ENCODE measurements at places on chromosomes 6 and 20.

DNA sequence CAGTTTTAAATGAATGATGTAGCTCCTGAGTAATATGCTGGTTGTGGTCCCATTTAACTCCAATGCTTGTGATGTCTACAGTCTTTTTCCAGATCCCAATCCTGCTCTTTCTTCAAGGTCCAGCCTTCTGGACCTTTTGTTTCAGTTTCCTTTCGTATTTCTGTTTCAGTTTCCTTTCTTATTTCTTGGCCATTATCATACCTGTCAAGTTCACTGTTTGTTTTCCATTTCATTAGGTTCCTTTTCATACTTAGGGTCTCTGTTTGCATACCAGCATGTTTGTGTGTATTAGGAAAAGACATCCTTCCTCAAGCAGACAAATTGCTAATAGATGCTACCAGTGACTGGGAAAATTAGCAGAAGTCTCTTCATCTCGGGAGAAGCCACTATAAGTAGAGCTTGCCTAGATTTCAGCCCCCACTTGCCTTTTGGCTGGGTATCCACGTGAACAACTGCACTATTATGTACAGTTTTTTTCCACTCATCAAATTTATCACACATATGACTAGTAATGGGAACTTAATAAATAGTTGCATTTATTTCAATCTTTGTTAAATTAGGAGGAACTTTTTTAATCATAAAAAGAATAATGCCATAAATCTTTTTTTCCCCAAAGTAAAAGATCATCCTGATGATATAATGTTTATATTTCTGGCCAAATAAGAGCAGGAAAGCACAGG is 583.4 kb downstream of the BCKDHB start:
- DNase-seq: no peak

- DNase-seq: no peak
Observed at GRCh38 chr20:59273739-59274357, 26.6 kb upstream of the EDN3 start.

GRCh38 chr6:111970426-111970825 is 83.5 kb upstream of the CCN6 start:
- DNase-seq: no peak

DNA sequence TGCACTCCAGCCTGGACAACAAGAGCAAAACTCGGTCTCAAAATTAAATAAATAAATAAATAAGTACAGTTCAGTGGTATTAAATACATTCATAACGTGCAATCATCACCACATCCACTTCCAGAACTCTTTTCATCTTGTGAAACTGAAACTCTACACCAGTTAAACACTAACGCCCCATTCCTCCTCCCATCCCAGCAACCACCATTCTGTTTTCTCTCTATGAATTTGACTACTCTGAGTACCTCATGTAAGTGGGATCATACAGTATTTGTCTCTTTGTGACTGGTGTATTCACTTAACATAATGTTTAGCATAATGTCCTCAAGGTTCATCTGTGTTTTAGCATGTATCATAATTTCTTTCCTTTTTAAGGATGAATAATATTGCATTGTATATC is 29.1 kb upstream of the SCML4 start:
- DNase-seq: no peak

DNA sequence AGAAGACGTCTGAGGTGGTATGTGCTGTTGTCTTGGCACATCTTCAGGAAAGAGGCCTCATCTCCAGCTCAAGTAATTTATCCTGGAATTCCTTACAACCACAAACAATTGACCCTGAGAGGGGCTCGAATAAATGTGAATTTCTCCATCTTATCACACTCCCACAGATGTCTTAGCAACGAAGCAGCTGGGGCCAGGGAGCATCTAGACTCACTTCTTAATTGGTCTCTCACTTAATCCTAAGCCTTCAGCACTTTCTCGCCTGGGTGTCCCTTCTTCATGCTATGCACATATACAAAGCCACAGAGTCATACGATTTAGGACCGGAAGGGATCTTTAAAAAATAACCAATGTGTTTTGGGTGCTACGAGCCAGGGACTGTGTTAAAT is 27.1 kb downstream of the PCK1 start:
- no peak for DNase-seq

- DNase-seq: peak; percentile 77
Observed at GRCh38 chr6:153625089-153625488, 414.0 kb upstream of the OPRM1 start.

- no peak for DNase-seq
Observed at GRCh38 chr6:42123379-42124103, 18.9 kb downstream of the C6orf132 start.

DNA sequence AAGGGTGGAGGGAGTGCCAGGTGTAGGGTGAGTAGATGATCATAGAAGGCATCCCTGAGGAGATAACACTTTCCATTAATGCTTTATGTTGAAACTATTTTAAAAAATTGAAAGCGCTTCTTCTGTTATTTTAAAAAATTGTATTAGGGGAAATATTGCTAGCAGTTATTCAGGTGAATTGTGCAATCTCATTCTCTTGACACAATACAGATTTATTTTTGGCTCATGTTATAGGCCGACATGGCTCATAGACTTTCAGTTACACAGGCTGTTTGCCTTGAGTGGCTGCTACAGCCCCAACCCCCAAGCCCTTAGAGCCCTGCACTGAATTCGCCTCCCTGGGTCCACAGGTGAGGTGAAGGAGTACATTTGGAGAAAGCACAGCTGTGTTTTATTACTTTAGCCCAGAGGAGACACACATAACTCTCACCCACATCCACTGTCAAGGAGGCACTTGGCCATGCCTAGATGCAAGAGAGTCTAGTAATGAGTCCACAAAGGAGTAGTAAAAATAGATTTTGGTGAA is 228.2 kb downstream of the RFPL4B start:
- DNase-seq: no peak

- no peak for DNase-seq
Observed at GRCh38 chr20:3812259-3812681, 8.1 kb upstream of the AP5S1 start.

GRCh38 chr6:72946774-72947173 is 278.5 kb downstream of the KHDC1L start:
- DNase-seq: no peak

- DNase-seq: no peak
Observed at GRCh38 chr6:9316831-9317230, 881.5 kb upstream of the SLC35B3 start.

DNA sequence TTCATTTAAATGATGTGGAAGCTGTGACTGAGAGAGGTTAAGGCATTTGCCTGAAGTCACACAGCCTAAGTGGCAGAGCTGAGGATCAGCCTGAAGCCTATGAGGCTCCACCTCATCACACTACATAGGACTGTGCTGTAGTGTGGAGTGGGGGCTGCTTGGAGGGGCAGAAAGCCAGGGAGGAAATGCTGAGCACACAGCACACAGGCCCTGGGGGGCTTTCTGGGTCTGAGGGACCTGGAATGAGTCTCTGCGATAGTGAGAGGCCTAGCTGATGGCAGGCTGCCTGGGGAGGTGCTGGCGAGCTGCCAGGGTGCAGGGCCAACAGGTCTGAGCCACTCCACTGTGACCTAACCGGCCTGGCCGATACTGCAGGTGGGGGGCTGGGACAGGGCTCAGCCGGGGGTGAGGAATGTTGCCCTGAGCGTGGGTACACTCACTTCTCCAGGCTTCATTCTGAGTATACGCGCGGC is 2.2 kb upstream of the ARHGAP40 start:
- DNase-seq: no peak

DNA sequence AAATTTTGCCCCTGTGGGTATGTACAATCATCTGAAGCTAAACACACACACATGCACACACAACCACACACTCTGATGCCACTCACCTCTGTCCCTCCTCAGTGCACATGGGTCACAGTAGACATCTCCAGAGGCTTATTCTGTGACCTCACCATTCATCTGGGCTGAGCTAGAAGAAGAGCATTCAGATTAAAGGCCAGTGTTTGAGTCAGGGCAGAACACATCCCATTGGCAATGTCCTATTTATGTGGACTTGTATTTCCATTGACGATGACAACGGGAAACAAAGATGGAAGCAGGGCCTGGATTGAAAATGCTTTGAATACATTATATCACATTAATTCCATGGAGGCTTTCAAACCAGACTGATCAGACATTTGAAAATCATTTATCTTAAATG is 26.8 kb upstream of the SLC22A23 start:
- no peak for DNase-seq

DNA sequence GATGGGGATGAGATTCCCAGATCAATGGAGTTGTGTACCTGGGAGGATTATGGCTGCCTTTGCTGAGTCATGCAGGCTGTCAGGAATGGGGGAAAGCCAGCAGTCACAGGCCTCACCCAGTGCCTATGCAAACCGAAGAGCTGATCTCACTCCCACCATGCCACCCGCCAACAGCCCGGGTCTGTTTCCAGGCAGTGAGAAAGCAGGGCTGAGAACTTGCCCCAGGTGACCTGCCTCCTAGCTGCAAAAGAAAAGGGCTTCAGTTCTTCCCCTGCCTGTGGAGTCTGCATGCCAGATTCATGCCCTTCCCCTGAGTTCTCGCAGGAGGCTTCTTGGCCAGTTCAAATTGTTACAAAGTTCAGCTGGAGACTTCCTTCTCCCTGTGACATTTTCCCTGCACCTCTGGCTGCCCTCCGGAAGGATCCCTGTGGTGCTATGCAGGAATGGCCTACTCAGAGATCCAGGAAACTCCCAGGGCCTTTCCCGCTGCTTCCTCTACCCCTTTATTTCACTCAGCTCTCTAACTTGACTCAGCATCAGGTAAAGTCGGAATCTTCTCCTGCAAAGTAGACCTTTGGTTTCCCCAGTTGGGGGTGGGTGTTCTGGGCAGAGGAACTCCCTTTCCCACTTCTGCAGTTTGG is 71.5 kb upstream of the B3GAT2 start:
- no peak for DNase-seq

- no peak for DNase-seq
Observed at GRCh38 chr6:19664050-19664449, 173.1 kb upstream of the ID4 start.

DNA sequence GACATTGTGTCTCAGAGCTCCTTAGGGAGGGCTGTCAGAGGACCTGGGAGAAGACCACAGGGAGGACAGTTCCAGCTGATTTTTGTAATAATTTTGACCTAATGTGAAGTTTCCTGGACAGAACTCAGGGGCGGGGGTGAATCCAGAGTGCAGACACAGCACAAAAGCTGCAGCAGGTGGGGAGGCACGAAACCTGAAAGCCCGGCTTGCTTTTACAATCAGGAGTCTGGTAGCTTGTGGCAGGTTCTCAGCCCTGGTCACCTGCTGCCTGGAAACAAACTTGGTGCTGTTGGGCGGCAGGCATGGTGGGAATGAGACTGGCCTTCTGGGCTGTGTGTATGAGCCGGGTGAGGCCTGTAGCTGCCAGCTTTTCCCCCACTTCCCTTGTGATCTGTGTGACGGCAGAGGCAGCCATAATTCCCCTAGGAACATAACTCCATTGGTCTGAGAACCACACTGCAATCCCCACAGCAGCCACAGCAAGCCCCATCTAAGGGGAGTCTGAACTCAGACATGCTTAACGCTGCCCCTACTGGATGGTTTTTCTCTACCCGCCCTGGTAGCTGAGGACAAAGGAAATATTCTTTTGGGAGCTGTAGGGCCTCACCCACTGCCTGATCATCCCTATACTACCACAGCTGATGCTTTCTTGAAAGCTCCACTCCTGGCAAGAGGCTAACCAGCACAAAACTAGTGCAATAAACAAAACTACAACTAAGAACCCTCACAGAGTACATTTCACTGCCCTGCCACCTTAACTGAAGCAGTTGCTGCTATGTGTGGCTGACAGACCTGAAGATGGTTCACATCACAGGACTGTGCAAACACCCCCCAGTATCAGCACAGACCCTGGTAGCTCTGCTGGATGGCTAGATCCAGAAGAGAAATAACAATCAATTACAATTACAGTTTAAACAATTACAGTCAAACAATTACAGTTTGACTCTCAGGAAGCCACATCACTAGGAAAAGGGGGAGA is 1055.1 kb upstream of the GJE1 start:
- no peak for DNase-seq

All from right forelimb (tissue), 1 donor.